Activated T-cell treated with anti-CD3 and anti-CD28 coated beads, Interleukin-2, amount 50 U/mL, for 72 hours (primary cell): ENCODE measurements at places on chromosomes 12 and 14.
A peak's percentile ranks its signal among the peaks of the same experiment; 100 is the strongest.

- H3K27me3 ChIP-seq: no peaks in the 10 kb centered on the region
- no peak overlapping the region for H3K27ac ChIP-seq
- H3K4me1 ChIP-seq: peaks cover 13% of the 10 kb centered on the region
- H3K36me3 ChIP-seq: no peaks in the 10 kb centered on the region
- no peak overlapping the region for H3K4me3 ChIP-seq
Observed at GRCh38 chr12:31772186-31772585, 43.4 kb upstream of the AMN1 start.

DNA sequence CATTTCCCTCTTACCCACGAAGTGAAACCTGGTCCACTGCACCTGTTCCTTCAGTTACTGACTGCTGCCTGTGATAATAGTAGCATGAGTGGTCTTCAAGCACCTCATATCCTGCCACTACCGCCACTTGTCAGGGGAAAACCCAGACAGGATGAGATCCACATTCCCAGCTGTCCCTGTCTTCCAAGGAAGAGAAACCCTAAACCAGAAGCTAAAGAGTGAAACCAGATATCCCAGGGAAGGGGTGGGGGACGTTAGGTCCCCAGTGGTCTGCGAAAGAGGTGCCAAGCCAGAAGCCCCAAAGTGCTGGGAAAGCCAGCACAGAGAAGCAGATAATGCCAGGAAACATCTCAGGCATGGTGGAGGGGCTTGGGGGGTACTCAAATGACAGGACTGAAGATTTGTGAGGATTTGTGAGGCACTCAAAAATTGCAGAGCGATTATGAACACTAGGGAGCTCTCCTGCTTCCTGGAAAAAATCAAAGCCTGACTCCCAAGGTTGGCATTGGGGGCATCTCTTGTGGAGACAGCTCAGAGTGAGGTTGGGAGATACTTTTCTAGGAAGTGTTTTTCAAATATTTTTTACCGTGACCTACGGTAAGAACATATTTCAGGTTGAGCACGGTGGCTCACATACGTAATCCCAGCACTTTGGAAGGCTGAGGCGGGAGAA lies 77.9 kb downstream of the TMEM30B start:
- H3K27me3 ChIP-seq: peaks cover 34% of the 10 kb centered on the region
- no peak overlapping the region for H3K27ac ChIP-seq
- no peaks in the 10 kb centered on the region for H3K36me3 ChIP-seq
- DNase-seq: no peak

DNA sequence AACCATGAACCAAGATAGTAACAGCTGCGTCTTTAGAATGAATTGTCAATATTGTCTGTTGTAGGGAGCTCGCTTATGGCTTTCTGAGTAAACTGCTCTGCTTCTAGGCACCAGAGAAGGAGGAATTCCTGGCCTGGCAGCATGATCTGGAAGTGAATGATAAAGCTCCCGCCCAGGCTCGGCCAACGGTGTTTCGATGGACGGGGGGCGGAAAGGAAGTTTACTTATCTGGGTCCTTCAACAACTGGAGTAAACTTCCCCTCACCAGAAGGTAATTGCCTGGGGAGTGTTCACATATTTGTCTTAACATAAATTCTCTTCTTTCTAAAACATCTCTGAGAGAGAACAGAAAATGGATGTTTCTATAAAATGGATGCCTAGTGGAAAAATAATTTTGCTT lies 4.3 kb downstream of the PRKAB1 start:
- DNase-seq: no peak
- peaks cover 62% of the 10 kb centered on the region for H3K4me1 ChIP-seq
- no peaks in the 10 kb centered on the region for H3K27me3 ChIP-seq
- peaks cover 30% of the 10 kb centered on the region for H3K36me3 ChIP-seq

DNA sequence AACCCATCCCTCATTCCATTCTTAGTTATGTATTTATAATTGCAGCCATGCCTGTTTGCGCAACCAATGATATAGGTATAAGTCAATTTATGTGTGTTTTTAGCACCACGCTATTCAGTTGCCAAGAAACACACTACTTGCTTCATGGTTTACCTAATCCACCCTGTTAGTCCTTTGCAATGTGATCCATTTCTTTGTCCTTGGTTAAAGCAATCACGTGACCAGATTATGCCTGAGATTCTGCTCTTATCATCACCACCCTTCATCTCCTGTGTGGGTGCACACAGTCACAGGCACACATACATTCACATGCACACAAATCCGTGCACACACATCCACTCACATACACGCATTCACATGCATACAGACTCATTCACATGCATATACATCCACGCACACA lies 52.3 kb upstream of the KCNA5 start:
- peaks cover 33% of the 10 kb centered on the region for H3K27me3 ChIP-seq
- no peaks in the 10 kb centered on the region for H3K36me3 ChIP-seq
- DNase-seq: no peak
- H3K4me1 ChIP-seq: no peaks in the 10 kb centered on the region

DNA sequence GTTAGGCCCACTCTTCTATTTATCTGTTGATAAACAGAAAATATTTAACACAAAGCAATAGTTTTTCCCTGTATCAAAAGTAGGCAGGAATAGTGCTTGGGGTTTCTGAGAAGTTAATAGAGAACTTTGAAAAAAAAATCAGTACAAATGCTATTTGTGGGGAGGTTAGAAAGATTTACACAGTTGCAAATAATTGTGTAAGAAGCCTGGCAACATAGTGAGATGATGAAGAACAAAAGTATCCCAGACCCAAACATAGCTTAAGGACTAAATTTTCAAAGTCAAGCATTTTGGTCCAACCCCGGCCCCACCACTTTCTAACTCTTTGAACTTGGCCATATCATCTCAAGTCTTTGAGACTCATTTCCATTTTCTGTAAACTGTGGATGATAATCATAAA lies 687.5 kb upstream of the TMEM132C start:
- DNase-seq: no peak
- no peak overlapping the region for H3K4me3 ChIP-seq
- H3K36me3 ChIP-seq: no peaks in the 10 kb centered on the region
- no peak overlapping the region for H3K27ac ChIP-seq
- H3K4me1 ChIP-seq: no peaks in the 10 kb centered on the region

DNA sequence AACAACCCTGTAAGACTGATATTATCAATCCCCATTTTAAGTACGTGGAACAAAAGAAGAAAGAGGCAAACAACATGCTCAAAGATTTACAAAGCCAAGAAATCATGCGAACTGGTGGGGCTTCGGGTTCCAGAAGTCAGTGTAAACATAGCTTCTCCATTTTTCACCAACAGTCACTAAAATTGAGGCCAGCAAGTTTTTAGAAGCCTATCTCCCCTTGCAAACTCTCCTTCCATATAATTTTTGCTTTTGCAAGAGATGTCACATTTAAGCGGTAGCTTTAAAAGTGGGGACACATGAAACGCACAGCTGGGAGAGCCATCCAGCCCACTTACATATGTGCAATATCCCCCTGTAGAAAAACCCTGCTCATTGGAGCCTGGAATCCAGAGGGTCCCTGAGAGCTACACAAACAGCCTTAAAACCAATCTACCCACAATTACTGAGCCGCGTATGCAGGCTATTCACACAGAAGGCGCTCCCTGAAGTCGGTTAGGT lies 797 bp downstream of the SLC11A2 start:
- H3K4me1 ChIP-seq: peaks cover 56% of the 10 kb centered on the region
- peak overlapping the region; percentile 99 for H3K4me3 ChIP-seq
- no peaks in the 10 kb centered on the region for H3K27me3 ChIP-seq
- DNase-seq: no peak
- no peaks in the 10 kb centered on the region for H3K36me3 ChIP-seq
- H3K27ac ChIP-seq: peak overlapping the region; percentile 100

GRCh38 chr12:68324531-68324930 lies 7.6 kb downstream of the MDM1 start:
- H3K4me3 ChIP-seq: no peak overlapping the region
- H3K27ac ChIP-seq: no peak overlapping the region
- peaks cover 9% of the 10 kb centered on the region for H3K4me1 ChIP-seq
- peaks cover 3% of the 10 kb centered on the region for H3K36me3 ChIP-seq
- no peak for DNase-seq
- H3K27me3 ChIP-seq: no peaks in the 10 kb centered on the region

DNA sequence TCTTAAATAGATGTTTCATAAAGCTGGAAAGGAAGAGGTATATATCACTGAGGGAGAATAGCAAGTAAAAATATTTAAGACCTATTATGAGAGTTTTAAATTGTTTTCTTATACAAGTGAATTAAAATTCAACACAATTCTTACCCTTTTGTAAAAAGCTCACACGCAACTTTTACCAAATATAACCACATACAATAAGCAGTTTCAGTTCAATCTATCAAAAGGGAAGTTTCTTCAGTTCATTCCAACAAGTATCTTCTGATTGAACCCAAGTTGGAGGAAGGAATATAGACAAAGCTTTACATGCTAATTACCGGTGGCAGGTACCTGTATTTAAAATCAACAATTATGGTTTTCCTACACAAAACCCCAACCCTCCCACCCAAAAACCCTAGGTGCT lies 41.1 kb downstream of the GTF2A1 start:
- no peak overlapping the region for H3K4me3 ChIP-seq
- peaks cover 18% of the 10 kb centered on the region for H3K4me1 ChIP-seq
- DNase-seq: no peak
- no peak overlapping the region for H3K27ac ChIP-seq
- H3K36me3 ChIP-seq: peaks cover 6% of the 10 kb centered on the region
- no peaks in the 10 kb centered on the region for H3K27me3 ChIP-seq

DNA sequence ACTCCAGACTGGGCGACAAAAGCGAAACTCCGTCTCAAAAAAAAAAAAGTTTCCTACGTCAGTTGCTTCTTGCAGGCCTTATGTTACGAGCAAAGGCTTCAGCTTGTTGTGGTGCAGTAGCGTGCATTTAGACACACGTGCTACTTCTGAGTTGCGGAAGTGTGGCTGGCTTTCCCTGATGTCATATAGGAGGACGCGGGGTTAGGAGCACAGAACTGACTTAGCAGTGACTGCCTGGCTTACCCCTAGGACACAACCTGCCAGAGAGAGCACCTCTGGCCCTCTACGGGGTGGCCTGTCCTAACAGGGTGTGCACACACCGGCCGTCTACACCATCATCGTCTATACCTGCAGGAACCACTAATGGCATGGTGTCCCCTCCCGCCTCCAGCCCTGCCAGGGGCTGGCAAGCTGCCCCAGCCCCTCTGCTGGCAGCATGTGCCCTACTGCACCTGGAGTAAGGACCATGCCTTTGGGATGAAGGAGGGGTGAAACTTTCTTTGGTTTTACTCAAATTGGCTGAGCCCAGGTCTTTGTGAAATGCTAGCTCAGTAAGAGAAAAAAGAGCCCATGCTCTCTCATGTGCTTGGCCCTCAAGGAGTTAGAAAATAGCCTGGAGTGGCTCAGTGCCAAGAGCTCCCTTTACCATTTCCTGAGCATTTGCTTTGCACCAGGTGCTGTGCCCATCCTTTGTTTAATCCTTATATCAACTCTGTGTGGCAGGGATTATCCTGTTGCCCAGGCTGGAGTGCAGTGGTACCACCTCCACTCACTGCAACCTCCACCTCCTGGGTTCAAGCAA lies 1.7 kb upstream of the GPR68 start:
- peak overlapping the region; percentile 85 for H3K27ac ChIP-seq
- H3K36me3 ChIP-seq: peaks cover 21% of the 10 kb centered on the region
- peak overlapping the region; percentile 88 for H3K4me3 ChIP-seq
- H3K4me1 ChIP-seq: peaks cover 97% of the 10 kb centered on the region
- peak; percentile 87 for DNase-seq

- peaks cover 54% of the 10 kb centered on the region for H3K4me1 ChIP-seq
- peak overlapping the region; percentile 80 for H3K4me3 ChIP-seq
- peak overlapping the region; percentile 83 for H3K27ac ChIP-seq
Observed at GRCh38 chr12:3752096-3752709, 706 bp downstream of the CRACR2A start.

DNA sequence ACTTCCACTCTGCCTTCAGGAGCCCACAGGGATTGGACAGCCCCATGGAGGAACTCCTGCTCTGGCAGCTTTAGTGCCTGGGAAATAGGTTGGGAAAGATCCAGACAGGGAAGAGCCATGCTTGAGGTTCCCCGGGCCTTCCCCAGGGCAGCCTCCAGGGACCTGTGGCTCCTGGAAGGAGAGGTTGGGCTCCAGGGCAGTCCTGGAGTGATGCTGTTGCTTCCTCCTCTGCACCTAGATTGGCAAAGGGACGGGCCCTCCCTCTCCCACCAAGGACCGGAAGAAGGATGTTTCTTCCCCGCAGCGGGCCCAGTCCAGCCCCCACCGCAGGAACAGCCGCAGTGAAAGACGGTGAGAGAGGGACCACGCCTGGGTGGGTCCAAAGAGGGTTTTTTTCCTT lies 16.5 kb downstream of the VASH1 start:
- H3K36me3 ChIP-seq: no peaks in the 10 kb centered on the region
- no peak overlapping the region for H3K4me3 ChIP-seq
- H3K4me1 ChIP-seq: peaks cover 29% of the 10 kb centered on the region
- H3K27ac ChIP-seq: no peak overlapping the region
- H3K27me3 ChIP-seq: no peaks in the 10 kb centered on the region

DNA sequence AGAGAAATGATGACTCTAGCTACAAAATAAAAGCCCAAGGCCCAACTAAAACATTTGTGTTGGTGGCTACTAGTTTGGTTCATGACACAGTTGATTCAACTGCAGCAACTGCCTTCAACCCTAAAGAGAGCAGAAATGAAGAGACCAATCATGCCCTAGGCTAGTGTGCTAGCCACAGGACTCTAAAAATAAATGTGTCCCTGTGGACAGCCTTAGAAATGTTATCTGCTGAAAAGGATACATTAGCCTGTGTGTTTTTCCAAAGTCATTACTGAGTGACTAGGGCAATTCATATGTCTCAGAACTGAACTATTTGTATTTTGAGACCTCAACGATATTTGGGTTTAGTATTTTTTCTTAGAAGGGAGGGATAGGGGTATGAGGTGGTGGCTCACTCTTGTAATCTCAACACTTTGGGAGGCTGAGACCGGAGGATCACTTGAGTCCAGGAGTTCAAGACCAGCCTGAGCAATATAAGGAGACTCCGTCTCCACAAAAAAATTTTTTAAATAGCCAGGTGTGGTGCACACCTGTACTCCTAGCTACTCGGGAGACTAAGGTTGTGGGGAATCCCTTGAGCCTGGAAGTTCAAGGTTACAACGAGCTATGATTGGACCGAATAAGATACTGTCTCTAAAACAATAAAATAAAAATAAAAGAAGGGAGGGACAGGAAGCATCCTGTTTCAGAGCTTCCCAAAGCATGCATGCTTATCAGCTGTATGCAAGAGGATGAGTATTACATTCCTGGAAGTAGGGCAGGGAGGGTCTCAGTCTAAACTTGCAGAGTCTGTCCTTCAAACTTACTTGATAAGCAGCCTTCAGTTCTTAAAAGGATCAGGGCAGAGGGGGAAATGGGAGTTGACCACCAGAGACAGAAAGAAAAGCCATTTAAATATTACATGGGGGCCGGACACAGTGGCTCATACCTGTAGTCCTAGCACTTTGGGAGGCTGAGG lies 29.6 kb upstream of the NAP1L1 start:
- H3K27me3 ChIP-seq: peaks cover 4% of the 10 kb centered on the region
- H3K27ac ChIP-seq: no peak overlapping the region
- no peaks in the 10 kb centered on the region for H3K36me3 ChIP-seq
- no peak overlapping the region for H3K4me3 ChIP-seq
- H3K4me1 ChIP-seq: no peaks in the 10 kb centered on the region
